ENCODE measurements at places on chromosomes 4 and X.

DNA sequence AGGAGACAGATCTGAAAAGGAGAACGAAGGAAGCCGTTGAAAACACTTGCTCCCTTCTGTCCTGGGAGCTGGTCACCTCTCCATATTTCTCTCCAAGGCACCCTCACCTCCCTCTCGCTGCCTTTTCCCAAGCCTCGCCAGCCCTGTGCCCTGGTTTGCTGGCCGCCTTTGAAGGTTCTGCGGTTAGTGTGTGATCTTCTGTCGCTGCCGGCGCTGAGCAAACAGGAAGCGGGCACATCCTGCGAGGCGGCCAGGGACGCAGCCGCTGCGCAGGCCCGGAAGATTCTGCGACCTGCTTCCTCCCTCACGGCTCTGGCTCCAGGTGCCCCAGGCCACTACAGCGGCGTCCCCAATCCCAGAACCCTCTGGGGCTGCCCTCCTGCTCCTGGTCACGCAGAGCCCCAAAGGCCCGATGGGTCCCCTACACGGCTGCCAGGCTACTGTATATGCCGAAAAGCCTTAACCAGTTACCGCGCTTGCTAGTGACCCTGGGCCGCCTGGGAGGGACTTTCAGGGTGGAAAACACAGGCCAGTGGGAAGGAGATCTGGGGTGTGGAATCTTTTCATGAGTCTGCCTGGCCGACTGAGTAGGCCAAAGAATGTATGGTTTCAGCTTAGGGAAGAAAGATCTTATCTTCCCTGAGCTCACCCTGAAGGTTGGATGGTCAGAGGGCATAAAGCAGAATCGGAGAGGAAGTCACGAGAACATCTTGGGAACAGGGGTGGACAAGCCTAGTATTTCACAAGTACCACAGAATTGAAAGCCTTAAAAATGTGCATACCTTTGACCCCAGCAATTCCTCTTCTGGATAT is 2.3 kb upstream of the SASH3 start:
- DNase-seq: no peak

- no peak for DNase-seq
Observed at GRCh38 chrX:79466636-79467035, 99.5 kb upstream of the ITM2A start.

GRCh38 chr4:24417206-24417605 is 167.1 kb downstream of the DHX15 start:
- DNase-seq: no peak

DNA sequence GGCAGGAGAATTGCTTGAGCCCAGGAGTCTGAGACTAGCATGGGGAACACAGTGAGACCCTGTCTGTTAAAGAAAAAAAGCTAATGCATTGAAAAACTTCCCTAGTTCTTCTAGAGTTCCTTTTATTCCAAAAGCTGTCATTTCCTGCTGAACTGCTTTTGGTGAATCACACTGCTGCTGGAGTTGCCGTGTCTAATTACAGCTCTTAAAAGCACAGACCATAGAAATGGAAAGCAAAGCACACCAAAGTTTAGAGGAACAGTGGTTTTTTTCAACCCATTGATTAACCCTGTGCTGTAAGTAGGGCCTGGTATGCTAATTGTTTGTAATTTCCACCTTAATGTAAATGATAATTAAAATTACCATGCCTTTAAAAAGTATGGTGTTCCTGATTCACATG is 52.4 kb downstream of the SEPTIN11 start:
- DNase-seq: no peak

DNA sequence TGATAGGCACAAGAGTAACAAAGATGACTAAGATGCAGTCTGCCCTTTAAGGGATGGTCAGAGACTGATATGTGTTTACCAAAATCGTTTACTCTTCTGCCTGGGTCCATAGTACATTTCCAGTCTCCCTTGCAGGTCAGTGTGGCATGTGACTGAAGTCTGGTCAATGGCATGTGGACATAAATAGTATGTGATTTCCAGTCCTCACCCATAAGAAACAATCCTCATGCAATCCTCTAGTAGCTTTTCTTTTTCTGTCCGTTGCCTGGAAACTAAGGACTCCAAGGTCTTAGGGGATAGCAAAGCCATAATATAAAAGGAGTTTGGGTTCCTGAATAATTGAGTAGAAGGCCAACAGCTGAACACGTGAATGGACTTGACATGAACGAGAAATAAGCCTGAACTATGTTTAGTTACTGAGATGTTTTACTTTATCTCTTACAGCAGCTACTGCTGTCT is 1.1 kb downstream of the SLC9B2 start:
- DNase-seq: no peak

DNA sequence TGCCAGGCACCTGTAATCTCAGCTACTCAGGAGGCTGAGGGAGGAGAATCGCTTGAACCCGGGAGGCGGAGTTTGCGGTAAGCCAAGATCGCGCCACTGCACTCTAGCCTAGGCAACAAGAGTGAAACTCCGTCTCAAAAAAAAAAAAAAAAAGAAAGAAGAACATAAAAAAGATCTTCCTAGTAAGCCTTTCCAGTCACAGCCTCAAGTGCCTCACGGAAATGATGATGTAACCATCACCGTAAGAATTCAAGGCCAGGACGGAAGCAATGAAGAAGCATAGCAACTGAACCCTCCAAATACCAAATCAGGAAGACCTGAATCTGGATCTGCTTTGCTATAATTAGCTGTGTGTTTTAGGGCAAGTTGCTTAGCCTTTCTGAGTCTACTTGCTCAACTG is 28.8 kb downstream of the RBM47 start:
- no peak for DNase-seq

- DNase-seq: no peak
Observed at GRCh38 chrX:46575586-46575985, 2.0 kb downstream of the CHST7 start.

- no peak for DNase-seq
Observed at GRCh38 chr4:10385994-10386394, 71.2 kb downstream of the ZNF518B start.

- no peak for DNase-seq
Observed at GRCh38 chrX:40853004-40853815, 117.9 kb upstream of the MED14 start.

DNA sequence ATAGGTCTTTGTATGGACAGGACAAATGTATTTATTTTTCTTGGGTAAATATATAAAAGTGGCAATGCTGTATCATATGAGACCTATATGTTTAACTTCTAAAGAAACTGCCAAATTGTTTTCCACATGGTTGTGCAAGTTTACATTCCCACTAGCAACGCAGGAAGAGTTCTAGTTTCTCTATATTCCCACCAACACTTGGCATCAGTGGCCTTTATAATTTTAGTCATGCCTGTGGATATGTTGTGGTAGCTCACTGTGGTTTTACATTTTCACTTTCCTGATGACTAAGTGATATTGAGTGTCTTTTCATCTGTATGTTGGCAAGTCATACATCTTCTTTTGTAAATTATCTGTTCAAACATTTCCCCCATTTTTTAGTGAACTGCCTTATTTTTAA is 126.0 kb downstream of the EMCN start:
- no peak for DNase-seq

DNA sequence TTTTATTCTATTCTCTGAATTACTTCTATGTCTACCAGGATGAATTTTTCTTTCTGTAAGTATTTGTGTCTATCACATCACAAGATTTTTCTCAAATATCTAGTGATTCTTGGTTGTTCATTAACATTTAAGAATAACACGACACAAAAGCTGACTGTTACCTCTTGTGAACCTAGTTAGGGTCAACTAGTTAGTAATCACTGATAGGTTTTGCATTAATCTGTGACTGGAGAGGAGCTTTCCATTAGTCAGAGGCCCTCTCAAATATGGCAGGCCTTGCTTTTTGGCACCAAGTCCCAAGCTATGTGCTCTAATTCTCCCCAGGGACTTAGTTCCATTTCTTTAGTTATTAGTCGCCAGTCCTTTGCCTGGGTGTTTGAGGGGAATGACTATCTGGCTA is 259.2 kb downstream of the CFAP299 start:
- DNase-seq: no peak

- no peak for DNase-seq
Observed at GRCh38 chr4:156685308-156685707, 286.3 kb downstream of the PDGFC start.

GRCh38 chrX:68998716-68999115 is 166.5 kb downstream of the PJA1 start:
- no peak for DNase-seq

- no peak for DNase-seq
Observed at GRCh38 chrX:43505769-43506168, 150.3 kb upstream of the MAOA start.

DNA sequence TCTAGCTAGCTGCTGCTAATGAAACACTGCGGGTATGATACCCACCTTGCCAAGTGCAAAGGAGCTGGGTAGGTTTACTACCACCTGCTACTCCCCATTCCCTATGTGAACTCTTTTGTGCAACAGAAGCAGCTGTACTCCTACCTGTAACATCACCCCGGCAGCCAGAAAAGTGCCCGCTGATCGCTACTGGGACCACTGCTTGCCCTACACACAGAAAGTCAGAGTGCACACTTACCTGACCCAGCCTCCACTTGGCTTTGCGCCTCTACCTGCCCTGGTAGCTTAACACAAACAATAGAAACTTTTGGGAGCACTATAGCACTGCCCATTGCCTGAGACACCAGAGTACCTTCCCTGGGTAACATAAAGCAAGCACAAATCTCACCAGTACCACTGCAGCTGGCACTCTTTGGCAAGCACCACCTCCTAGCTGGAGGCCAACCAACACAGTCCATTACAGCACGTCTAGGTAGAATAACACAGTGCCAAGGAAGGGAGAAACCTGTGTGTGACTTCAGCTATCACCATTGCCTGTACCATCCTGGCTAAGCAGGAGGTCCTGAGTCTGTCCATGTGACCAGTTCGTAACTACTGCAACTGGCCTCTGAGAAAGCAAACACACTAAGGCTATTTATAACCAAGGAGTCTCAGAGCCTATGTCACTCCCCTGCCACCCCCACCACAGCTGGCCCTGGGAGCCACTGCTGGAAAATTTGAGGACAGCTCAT is 80.1 kb downstream of the CENPC start:
- DNase-seq: no peak

- DNase-seq: no peak
Observed at GRCh38 chr4:10035130-10035529, 13.8 kb upstream of the SLC2A9 start.

DNA sequence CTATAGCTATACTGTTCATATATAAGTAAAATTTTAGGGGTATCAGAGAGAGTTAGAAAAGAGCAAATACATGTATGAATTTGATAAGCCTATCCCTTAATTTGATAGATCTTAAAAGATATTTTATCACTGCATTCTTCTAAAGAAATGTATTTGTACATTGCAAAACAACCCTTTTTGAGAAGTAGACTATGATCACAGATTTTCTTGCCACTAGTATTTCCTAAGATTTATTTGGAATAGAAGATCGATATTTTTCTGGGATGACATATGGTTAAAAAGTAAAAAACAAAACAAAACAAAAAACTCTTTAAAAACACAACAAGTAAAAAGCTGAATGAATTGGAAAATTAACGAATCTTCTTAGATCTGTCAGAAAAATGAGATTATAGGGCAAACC is 27.4 kb downstream of the TET2 start:
- no peak for DNase-seq

GRCh38 chrX:24030597-24030996 is 3.6 kb upstream of the KLHL15 start:
- no peak for DNase-seq

DNA sequence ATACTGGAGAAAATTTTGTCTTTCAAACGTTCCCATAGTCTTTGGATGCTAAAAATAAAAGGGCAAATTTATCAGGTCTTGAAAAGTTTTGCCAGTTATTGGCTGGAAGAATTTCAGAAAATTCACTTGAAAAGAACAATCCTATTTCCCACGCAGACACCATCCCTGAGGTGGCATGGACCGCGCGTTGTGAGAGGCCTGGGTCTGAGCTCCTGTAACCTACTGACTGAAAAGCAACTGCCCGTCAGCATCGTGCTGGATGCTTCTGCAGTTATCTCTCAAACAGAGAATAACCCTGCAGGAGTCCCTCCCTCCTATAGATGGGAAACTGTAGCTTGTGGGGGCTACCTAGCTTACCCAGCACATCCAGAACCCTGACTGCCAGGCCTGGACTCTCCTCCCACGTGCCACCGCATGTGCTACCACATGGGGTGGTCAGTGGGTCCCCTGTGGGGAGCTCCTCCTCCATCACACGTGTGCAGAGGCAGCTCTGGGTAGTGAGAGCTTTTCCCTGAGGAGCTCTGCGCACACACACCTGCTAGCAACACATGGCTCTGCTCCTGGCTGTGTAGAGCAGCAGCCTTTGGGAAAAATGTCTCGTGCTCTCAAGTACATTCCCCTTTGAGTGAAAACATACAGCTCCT is 36.1 kb downstream of the NSG1 start:
- DNase-seq: no peak

DNA sequence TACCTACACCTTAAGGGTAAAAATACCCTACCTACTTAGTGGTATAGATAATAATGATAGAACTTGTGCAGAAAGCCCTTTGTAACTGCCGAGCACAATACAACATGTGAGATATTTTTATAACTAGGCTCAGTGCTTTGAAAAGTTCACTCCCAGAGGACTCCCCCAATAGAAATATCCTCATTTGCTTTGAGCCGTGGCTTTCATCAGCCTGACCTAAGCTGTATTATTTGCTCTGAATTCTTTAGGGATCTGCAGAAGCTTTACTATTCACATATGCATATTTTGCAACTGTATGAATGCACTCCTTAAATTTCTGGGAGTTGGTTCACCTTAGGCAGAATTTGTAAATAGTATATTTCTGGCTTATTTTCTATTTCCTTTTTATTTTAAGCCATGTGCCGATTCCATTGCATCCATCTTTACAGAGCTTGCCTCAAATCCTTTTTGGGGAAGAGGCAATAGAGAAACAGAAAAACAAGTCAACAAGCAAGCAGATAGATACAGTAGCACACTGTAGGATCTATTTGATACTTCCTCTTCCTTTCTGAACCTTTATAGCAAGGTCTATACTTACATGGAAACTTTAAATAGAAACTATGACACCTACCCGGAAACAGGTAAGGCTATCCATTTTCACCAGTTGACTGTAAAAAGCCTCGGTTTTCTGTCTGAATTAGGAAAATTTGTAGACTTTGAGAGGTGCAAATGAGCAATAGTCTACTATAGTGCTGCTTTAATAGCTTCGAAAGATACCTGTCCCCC is 242.5 kb upstream of the VCX3A start:
- DNase-seq: no peak

GRCh38 chrX:64205441-64205734 is at the start of gene AMER1:
AMER1 (minus strand) TSS chrX:64205708; CDS start chrX:64193286, 12,422 bp downstream.
- DNase-seq: no peak

- no peak for DNase-seq
Observed at GRCh38 chr4:150572704-150573504, 9.0 kb upstream of the MAB21L2 start.

- DNase-seq: no peak
Observed at GRCh38 chrX:124209792-124210576, 122.5 kb upstream of the TEX13D start.

GRCh38 chr4:154033921-154034320 is 245.0 kb upstream of the SFRP2 start:
- DNase-seq: no peak

DNA sequence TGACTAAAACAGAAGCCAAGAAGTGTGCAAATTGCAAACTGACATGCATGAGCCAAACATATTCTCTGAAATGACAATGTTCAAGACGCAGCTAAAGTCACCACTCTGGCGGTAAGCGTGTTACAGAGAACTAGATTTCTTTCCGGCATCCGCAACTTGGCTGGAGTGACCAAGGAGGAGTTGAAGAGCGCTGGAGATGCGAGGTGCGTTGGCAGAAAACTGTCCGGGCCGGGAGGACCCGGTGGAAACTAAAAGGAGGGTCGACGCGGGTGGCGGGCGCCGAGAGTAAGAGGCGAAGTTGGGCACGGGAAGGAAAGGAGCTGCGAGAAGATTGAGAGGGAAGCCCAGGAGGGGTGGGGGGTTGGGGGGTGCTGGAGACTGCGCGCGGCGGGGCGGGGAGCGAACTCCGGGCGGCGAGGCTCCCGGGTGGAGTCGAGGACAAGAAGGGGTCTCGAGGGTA is 807 bp downstream of the SEL1L3 start:
- DNase-seq: no peak

Measured in SW 1271 (cell line).